Diencephalon (tissue), 1 donor: ENCODE measurements at places on chromosomes 13 and 19. TPM values are rescaled to one million over a fixed set of nuclear protein-coding genes. Genes with fewer than 3 reads are reported as not detected.

Gene TBCB
- total RNA-seq, result 289 TPM

Gene TTC9B
- 45.7 TPM for total RNA-seq

Gene SLITRK5
- 20.3 TPM for total RNA-seq

Gene RPL18A
- 547 TPM for total RNA-seq

Gene ANKLE1
- 0.92 TPM for total RNA-seq

Gene DGKH
- total RNA-seq, result 19.1 TPM

Gene STOML3
- total RNA-seq, result 1.6 TPM

Gene KCNK6
- total RNA-seq, result 0.23 TPM

Gene PODNL1
- 1.6 TPM for total RNA-seq

Gene MYH14
- total RNA-seq, result 4.4 TPM

Gene OVOL3
- total RNA-seq, result not detected

Gene ACP5
- 0.46 TPM for total RNA-seq

Gene ANGPTL4
- total RNA-seq, result 1.6 TPM

Gene NKPD1
- total RNA-seq, result 0.69 TPM

Gene CEACAM3
- not detected for total RNA-seq

Gene NAPSA
- 0.46 TPM for total RNA-seq

Gene IL17D
- 19.1 TPM for total RNA-seq

Gene TPTE2
- 0.46 TPM for total RNA-seq

Gene CGB8
- total RNA-seq, result not detected

Gene RGL3
- not detected for total RNA-seq

Gene RAX2
- total RNA-seq, result not detected

Gene PROZ
- not detected for total RNA-seq

Gene LGALS14
- 1.4 TPM for total RNA-seq
